Tibial nerve (tissue), 4 donors: ENCODE measurements at places on chromosomes 5 and 9. TPM values are rescaled to one million over a fixed set of nuclear protein-coding genes. Genes with fewer than 3 reads are reported as not detected.

DNA sequence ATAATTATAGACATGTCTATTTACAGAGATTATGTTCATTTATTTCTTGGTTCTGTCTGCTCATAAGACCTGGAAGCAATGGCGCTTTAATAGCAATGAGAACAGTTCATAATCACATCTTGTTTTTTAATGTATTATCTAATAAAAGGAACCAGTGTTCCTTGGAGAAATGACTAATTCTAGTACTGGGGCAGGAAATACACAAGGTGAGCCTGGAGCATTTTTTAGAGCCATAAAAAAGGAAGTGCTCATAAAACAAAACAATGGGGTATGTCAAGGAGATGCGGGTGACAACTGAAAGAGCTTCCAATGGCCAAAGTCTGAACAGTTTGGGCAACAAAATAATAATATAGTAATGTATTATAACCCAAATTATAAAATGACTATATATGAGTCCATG is 531.9 kb upstream of the CHD1 start:
- DNase-seq: no peak

DNA sequence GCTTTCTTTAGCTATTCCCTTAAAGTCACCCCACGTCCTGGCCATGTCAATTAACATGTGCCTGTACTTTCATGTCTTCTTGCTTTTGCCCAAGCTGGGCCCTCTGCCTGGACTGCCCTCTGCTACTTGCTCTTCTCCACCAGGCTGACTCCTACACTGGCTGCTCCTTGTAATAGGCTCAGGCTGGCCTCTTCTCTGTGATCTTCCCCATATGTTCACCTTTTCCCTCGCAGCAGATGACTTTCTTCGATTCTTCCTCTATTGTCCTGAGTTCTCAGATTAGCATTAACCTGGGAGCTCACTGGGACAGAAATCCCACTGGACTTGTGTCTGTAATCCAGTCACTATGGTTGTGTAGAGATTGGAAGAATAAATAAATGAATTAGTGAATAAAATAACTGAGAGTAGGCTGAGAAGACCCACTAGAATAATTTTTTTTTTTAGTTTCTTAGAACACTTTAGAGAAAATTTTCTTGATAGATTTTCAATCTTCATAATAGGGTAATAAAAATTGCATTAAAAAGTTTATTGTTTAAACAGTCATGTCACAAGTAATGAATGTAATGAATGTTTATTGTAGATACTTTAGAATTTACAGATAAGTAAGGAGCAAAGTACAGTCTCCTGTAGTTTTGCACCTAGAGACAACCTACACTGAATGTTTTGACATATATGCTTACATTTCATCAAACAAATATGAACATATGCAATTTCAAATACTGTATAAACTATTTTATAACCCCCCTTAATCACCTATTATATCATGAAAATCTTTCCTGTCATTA is 47.4 kb upstream of the TNFSF15 start:
- DNase-seq: no peak

LIFR gene
- total RNA-seq: 215 TPM

C5orf58 gene
- total RNA-seq: not detected

TSLP gene
- total RNA-seq: not detected
